ENCODE measurements at places on chromosomes 4 and X.

- DNase-seq = no peak
Observed at GRCh38 chr4:48909697-48910096, 3.1 kb upstream of the OCIAD2 start.

DNA sequence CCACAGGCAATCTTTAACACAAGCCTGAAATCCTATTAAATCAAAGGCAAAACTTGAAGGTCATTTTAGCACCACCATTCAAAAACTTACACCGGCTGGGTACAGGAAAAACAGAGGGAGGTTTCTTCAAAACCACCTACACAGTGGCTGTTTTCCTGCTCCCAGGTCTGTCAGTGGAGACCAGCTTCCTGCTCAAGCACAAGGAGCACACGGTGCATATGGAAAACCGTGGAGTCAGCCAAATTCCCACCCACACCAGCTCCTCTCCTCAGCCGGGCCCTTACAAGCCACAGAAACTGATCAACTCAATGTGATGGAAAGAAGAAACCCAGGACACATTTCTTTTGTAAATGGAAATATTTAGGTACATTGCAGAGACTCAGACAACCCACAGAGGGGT, 14.3 kb upstream of the FAM241A start:
- DNase-seq = no peak

GRCh38 chr4:10736895-10737294, 52.3 kb upstream of the CLNK start:
- DNase-seq = no peak

DNA sequence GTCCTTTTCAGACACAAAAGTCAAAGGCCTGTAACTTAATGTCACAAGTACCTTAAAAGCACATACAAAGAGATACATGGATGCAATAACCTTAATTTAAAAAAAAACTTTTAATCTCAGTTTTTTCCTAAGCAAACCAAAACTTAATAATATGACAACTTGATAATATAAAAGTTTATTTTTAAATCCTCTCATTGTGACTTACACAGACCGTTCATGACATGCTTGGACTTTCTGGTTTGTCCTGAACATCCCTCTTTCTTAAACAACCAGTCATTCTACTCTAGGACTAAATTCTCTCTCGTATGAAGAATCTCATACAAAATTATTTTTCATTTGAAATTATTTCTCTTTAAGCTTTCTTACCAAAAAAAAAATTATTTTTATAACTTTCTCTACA, 43.1 kb upstream of the CYP2U1 start:
- DNase-seq = no peak

DNA sequence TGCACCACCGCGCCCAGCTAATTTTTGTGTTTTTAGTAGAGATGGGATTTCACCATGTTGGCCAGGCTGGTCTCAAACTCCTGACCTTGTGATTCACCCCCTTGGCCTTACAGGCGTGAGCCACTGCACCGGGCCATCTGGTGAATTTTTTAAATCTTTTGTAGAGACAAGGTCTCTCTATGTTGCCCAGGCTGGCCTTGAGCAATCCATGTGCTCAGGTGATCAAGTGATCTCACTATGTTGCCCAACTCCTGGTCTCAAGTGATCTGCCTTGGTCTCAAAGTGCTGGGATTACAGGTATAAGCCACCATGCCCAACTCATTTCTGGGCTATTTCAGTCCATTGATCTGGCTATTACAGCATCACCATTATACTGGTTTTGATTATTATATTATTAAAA, 22.2 kb upstream of the GALNT7 start:
- no peak for DNase-seq

DNA sequence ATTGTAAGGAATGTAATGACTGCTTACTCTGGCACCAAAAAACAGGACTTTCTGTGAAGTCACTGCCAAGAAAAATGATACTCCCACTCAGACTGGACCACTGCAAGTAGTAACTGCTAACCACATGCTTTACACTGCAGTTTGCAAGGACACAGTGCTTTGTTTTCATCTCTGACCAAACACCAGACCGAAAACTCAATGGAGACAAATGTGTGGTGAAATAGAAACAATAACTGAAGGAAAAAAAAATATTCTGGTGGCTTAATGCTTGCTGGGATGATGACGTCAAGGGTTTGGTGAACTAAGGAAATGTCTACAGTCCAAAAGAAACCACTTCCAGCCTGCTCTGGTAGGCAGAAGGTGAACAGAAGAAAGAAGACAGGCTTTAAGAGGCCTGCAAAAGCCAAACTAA, 13.2 kb downstream of the GPC4 start:
- DNase-seq = no peak

DNA sequence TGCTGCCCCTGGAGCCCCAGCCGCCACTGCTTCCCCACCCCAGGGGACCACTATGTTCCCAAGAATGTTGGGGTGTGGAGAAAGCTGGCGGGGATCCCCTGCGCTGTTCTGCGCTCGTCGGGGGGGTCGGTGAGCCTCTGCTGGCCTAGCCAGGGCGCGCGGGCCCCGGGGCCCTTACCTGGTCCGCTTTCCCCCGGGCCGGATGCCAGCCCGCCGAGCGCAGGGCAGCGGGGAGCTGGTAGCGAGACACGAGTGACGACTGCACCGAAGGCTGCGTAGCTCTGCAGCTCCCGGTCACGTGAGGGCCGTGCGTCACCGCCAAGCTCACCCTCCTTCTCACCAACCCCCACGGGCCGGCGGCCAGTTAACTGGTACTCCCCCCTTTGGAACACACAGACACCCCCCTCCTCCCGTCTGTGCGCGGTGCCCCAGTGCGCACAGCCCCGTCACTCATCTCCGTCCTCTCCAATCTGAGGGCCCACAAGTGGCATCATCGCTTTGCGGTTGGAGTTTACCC, at the start of gene BEX1:
BEX1 (minus strand) TSS at position 254 of the 517 bp plus-strand sequence. CDS start 897 bp downstream, outside the sequence.
- no peak for DNase-seq

DNA sequence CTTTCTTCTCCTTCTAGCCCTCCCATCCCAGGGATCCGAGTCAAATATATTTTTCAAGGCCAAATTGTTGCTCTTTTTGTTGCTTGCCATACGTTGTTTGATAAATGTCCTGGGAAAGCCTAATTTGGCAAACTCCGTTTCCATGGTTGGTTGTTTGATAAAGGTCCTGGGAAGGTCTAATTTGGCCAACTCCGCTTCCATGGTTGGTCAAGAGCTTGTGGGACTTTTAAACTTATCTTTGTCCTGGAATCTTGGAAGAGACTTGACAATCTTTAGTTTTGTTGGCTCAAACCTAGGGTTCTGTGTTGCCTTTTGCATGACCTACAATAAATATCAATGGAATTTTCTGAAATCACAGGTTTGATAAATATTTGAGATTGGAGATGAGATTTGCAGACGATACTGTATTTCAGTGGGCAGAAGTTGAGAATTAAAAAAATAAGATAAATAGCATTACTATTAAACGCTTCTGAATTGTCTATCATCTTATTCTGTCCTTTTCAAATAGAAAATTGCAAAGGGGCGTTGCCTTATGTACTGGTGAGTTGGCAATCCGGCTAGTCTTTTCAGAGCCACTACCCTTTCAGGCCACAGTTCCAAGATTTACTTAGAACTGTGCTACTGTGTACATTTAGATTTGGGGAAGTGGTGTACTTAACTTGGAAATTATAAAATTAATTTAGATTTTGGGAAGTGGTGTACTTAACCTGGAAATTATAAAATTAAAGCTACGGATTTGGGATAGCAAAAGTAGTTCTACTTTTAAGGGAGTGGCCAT, 804 bp downstream of the OSTC start:
- DNase-seq = no peak

DNA sequence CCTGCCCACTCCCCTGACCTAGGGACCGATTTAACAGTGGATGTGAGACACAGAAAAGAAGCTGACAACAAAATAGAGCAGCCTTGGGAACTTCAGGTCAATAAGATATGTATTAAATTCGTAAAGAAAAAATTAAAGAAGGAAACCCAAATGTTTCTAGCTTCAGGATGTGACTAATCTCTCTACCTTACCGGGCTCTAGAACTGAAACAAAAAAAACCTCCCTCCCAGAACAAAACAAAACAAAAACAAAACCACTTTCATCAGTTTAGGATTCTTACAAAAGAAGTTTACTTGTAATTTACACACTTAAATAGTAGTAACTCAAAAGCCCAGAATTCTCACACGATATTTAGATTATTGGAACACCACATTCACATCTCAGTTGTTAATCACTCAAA, 185.8 kb upstream of the RPS6KA3 start:
- DNase-seq = no peak

GRCh38 chr4:16676230-16676770, 222.1 kb downstream of the LDB2 start:
- no peak for DNase-seq

DNA sequence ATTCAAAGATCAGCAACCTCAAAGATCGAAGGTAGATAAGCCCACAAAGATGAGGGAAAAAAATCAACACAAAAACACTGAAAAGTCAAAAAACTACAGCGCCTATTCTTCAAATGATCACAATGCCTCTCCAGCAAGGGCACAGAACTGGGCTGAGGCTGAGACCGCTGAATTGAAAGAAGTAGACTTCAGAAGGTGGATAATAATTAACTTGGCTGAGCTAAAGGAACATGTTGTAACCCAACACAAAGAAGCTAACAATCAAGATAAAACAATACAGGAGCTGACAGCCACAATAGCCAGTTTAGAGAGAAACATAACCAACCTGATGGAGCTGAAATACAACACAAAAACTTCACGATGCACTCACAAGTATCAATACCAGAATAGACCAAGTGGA, 231.1 kb downstream of the STPG2 start:
- no peak for DNase-seq

GRCh38 chr4:29553846-29554245, 1166.3 kb upstream of the PCDH7 start:
- no peak for DNase-seq

DNA sequence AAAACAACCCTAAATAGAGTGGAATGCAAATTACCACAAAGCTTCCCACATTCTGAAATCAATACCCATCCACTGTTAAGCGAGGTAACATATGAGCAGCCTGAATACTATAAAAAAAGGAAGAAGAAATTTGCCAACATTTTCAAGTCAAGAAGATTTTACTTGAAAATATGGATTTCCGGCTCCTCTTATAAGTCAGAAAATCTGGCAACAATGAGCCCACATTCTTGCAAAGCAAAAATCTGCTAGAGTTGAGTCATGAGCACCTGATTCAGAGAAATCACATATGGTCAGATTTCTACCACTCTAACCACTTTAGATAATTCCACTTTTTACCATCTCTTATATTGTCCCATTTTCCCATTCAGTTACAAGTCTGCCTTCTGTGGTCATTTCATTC, 395.7 kb downstream of the DTHD1 start:
- no peak for DNase-seq

DNA sequence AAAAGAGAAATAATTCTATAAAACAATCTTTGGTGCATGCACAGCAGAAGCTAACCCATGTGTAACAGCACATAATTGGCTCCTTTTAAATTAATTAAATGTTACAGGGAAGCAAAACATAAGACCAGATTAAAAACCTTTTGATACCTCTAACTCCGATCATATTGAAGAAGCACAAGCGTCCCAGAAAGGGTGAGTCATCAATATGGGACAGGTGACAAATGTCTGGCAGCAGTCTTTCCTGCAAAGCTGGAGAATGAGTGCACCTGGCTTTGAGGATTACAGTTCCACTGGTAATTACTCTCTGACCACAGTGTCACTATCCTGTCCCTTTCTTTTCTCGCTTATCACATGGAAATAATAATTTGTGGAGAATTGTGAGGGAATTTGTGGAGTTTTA, 94.6 kb downstream of the FAM9B start:
- DNase-seq = no peak

DNA sequence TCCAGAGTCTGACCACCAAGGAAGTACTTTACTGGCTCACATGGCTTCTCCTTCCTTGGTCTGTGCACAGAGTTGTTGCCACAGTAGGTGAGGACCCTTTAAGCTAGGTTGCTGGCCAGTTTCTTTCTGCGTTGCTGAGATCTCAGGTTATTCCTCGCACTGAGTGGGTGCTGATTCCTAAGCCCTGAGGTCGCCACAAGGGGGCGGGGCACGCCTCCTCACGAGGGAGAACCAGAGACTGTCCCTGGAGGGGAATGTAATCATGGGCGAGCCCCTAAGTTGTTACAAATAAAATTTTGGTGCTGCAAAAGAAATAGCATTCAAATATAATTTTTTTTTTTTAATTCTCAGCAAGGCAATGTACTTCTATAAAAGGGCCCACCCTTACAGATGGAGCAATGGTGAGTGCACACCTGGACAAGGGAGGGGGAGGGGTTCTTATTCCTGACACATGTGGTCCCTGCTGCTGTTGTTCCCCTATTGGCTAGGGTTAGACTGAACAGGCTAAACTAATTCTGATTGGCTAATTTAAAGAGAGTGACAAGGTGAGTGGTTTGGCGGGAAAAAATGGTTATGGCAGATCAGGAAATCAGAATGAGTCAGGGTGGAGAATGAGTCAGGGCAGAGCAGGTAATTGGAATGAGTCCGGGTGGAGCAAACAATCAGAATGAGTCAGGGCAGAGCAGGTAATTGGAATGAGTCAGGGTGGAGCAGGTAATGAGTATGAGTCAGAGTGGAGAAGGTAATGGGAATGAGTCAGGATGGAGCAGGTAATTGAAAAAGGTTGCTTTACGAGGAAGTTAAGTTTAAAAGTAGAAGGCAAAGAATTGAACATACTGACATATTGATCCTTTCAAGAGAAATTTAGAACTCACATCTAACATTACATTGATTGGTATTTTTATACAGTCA, 107.5 kb downstream of the VSIG4 start:
- DNase-seq = no peak

DNA sequence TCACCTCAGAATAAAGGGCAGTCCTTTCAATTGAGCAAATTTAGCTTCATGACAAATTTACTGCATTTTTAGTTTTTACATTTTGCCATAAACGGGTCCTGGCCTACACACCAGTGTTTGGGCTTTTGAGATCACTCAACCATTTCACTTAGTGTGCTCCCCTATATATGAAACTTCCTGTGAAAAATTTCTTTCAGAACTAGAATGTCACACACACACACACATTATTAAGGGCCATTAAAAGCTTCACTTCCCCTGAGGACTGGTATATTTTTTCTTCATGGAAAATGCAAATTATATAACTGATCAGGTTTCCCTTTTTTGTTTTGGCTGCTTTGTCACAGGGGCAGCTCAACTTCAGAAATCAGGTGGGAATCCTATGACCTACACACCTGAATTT, 206.5 kb downstream of the ENOX2 start:
- DNase-seq = no peak

- no peak for DNase-seq
Observed at GRCh38 chrX:56385336-56385735, 153.2 kb downstream of the KLF8 start.

GRCh38 chrX:9654929-9655328, 110.7 kb downstream of the GPR143 start:
- no peak for DNase-seq

- DNase-seq = no peak
Observed at GRCh38 chr4:66465111-66465510, 794.8 kb upstream of the EPHA5 start.

DNA sequence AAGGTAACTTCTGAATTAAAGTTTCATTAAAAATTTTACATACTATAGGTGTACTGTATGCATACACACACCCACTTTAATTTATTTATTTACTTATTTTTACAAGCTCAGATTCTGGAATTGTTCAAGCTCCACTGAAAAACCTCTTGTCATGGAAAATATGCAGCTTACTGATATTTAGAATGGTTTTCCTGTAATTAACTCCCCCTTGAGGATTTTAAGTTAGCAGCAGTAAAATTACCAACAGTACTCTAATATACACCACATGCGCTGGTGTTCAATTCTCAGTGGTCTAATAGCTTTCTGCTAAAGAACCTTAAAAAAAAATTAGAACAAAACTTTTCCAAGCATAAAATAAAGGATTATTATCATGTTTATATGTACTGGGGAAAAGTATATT, 12.0 kb downstream of the MAB21L2 start:
- no peak for DNase-seq

GRCh38 chr4:27350161-27350560, 489.5 kb downstream of the STIM2 start:
- DNase-seq = no peak

- DNase-seq = no peak
Observed at GRCh38 chr4:89829470-89830138, 7.4 kb downstream of the SNCA start.

Measured in stimulated activated CD4-positive, alpha-beta T cell treated with anti-CD3 and anti-CD28 coated beads, Interleukin-1b, Interleukin-23, amount 100 ng/mL, for 1 hour (primary cell).